ENCODE measurements at places on chromosomes 13 and 19.

GRCh38 chr13:90696254-90696653, 651.2 kb upstream of the MIR17HG start:
- no peak for DNase-seq

DNA sequence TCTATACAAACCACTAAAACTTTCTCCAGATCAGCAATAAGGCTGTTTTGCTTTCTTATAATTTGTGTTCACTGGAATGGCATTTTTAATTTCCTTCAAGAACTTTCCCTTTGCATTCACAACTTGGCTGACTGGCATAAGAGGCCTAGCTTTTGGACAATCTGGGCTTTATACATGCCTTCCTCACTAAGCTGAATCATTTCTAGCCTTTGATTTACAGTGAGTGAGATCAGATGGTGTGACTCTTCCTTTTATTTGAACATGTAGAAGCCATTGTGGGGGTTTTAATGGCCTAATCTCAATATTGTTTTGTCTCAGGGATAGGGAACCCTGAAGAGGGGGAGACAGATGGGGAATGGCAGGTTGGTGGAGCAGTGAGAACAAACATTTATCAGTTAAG, 82.7 kb downstream of the FOXO1 start:
- no peak for DNase-seq

DNA sequence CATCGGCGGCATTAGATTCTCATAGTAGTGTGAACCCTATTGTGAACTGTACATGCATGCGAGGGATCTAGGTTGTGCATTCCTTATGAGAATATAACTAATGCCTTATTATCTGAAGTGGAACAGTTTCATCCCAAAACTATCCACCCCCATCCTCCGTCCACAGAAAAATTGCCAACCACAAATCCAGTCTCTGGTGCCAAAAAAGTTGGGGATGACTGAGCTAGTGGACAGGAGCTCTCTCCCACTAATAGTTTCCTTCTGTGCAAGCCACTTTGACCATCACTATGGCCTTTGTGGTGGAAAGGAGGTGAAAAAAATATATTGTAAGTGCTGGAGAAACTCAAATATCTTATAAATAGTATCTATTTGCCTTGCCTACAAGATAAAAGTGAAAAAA, 857.8 kb downstream of the DIAPH3 start:
- DNase-seq, result no peak

DNA sequence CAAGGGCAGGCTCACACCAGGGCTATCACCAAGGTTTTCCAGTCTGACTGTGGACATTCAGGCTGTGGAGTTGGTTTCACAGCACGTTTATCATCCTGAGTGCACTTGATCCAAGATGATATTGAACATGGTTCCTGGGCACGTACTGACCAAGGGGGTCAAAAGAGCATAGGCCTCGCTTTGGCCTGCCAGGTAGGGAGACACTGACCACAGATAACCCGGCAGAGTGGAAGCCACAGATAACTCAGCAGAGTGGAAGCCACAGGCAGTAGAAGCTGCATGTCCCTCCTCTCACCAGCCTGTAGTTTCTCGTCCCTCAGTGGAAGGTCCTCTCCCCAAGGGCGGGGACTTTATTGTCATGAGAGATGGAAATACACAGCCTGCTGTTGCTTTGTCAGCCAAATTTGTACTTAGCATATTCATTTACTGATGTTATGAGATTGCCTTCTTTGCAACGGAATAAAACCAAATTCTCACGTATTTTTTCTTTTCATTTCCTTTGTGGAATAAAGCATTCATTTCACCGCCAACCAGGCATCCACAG, 8.8 kb upstream of the KRTDAP start:
- no peak for DNase-seq

DNA sequence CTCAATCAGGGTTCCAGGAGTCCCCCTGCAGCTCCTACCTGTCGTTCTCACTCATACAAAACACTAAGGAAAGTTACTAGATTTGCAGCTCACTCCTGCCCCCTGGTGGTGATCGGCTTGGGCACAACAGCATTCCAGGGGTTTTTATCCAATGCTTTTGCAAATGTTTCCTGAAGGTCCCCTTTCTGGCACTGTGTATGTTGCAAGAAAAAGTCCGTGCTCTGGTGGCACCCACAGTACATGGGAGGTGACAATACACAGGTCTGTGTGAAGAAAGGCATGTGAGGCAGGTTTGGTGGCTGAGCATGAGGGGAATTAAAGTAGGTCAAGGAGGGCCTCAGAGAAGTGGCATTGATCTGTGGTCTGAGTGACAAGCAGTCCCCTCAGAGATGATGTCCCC, 8.6 kb upstream of the TYK2 start:
- DNase-seq, result peak; percentile 47

DNA sequence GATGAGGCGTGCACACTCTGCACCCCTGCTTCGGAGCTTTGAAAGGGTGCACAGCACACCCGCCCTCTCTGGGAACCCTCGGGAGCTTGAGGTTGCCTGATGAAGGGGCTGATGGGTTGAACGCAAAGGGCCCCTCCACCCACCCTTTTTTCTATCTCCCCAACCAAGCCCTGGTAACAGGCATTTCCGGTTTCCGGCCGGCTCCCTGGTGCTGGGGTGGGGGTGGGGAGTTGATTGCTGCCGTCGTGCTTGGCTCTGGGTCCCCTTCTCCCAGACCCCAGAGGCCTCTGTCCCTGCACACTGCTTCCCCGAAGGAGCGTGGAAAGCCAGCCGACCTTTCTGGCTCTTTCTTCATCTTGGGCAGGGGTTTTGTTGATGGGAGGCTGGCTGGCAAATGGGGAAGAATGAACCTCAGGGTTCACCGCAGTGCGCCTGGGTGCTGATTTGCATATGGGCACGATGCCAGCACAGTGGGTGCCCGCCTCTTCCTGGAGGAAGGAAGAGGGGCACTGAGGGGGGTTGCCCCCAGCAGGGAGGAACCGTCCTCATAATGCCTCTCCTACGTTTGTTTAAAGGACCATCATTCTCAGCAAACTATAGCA, 29.1 kb downstream of the VAV1 start:
- DNase-seq, result no peak

DNA sequence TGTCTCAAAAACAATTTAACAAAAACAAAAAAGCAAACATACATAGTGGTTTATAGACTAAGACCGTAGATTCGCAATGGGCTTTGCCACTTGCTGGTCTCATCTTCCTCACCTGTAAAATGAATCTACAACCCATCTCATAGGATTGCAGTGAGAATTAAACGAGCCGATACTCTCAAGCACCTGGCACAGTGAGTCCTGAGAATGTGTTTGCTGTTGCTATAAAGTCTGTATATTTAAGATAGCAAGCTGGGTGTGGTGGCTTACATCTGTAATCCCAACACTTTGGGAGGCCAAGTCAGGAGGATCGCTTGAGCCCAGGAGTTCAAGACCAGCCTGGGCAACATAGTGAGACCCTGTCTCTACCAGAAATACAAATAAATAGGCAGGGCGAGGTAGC, 22.5 kb downstream of the EXOC3L2 start:
- no peak for DNase-seq

DNA sequence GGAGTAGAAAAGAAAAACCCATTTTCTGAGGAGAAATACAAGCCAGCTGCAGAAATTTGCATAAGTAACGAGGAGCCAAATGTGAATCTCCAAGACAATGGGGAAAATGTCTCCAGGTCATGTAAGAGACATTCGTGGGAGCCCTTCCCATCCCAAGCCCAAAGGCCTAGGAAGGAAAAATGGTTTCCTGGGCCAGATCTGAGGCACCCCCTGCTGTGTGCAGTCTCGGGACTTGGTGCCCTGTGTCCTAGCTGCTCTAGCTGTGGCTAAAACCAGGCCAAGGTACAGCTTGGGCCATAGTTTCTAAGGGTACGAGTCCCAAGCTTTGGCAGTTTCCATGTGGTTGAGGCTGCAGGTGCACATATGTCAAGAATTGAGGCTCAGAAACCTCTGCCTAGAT, 444.9 kb downstream of the PCDH20 start:
- DNase-seq, result no peak

- DNase-seq, result no peak
Observed at GRCh38 chr19:37221136-37221535, 3.1 kb downstream of the ZNF383 start.

DNA sequence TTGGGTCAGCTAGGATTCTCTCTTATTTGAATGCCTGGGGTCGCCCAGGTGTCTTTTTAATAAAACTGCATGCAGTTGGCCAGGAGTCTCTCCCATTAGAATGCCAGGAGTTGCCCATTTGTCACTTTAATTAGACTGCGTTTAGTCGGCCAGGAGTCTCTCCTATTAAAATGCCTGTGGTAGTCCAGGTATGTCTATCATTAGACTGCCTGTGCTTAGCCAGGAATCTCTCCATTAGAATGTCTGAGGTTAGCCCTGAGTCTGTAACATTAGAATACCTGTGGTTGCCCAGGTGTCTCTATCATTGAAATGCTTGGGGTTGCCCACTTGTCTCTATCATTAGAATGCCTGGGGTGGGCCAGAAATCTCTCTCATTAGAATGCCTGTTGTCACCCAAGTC, 1470.9 kb downstream of the UQCRFS1 start:
- no peak for DNase-seq

GRCh38 chr19:32200312-32201038, 144.9 kb upstream of the ZNF507 start:
- DNase-seq, result no peak

DNA sequence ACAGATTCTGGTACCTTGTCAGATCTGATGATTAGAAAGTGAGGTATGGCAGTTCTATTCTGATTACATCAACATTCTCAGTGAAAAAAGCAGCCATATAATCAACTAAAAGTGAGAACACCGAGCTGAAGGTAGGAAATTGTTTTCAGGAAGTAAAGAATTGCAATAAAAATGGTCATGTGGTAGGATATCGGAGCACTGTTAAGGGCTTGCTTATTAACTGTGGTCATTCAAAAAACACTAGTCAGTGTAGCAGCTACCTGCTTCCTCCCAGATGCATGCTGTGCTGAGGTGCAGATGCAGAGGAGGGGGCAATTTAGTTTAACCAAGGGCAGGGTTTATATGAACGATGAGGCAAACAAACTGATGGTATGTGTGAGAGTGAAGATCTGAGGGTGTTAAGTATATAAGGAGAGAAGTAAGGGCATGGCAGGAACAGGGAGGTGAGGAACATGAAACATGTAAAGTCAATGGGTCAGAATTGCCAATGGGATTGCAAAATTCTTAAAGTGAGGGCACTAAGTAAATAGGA, 111.9 kb downstream of the DIAPH3 start:
- DNase-seq, result no peak

DNA sequence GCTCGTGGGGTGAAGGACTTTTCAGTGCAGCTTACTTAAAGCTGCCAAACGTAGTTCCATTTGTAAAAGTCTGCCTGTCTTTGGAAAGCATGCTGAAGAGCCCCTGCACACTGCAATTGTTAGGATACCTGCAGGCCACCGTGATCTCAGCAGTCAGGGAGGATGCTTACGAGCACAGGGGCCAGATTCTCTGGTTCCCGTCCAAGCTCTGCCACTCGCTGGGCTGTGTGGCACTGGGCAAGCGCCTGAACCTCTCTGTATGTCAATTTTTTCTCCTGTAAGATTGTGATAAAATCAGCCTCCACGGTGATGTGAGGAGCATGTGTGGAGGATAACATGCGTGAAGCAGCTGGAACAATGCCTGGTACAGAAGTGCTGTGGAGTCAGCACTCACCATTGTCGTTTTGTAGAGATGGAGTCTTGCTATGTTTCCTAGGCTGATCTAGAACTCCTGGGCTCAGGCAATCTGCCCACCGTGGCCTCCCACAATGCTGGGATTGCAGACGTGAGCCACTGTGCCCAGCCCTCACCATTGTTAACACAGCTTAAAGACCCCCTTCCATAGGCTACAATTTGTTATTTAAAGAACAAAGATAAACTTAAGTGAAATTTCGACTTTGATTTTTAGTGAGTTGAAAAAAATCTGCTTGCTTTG, 3.5 kb downstream of the ADPRHL1 start:
- DNase-seq, result no peak

DNA sequence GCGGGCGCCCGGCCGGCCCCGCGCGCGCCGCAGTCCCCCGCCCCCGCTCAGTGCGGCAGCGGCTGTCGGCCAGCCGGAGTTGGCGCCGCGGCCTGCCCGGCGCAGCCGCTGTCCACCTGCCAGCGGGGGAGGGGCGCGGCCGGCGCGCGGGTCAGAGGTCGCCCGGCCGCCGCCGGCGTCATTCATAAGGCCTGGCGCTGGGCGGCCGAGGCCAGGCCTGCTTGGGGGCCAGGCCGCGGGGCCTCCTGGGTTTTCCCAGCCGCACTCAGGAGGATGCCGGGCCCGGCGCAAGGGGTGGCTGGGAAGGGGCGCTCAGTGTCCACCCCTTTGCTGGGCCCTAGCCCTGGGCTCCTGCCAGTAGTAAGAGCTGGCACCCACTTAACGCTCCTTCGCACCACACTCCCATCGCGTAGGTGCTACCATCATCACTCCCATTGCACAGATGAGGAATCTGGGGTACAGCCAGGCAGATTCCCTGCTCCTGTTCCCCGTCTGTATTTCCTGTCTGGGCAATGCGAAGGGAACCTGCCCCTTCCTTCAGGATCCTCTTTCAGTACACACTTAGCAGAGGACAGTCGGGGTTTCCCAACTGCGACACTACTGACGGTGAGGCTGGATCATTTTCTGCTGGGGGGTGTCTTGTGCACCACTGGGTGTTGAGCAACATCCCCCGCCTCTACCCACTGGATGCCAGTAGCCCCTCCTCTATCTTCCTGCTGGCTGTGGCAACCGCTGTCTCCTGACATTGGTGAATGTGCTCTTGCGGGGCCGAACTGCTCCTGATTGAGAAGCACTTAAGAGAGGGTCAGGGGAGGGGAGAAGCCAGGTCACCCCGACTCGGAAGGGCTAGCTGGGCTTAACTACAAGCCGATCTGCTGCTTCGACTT, 846 bp upstream of the PRKACA start:
- DNase-seq, result no peak

DNA sequence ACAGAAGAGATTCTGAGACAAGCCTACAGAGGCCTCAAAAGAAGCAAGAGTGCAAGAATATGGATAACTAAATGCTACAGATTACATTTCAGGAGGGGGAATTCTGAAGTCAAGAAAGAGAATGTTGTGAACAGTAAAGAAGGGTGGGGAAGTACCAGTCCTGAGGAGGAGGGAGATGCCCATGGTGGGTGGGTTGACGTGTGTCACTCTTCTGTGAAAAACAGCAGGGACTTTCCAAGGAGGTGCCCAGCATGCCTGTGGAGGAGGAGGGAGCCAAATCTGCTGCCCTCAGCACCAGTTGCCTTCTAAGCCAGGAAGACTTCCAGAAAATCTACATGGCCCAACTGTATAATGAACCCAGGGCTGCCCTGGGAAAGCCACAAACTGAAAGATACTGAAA, 87.7 kb downstream of the SGCG start:
- DNase-seq, result no peak

DNA sequence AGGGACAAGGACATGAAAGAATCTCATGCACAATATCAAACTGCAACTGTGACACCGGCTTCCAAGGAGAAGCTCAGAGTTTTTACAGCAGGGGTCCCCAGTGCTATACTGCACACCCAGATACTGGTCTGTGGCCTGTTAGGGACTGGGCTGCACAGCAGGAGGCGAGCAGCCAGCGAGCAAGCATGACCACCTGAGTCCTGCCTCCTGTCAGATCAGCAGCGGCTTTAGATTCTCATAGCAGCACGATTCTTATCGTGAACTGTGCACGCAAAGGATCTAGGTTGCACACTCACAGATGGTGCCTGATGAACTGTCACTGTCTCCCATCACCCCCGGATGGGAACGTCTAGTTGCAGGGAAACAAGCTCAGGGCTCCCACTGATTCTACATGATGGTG, 13.1 kb upstream of the CD22 start:
- no peak for DNase-seq

Measured in DMS 273 treated with DMSO at 0.1 percent for 48 hours (cell line).